Endothelial cell of umbilical vein (primary cell): ENCODE measurements at places on chromosomes 4 and X.

GRCh38 chr4:112063260-112063659, 82.0 kb upstream of the FAM241A start:
- H3K36me3 ChIP-seq, result no peaks in the 10 kb centered on the region
- H3K27me3 ChIP-seq, result no peaks in the 10 kb centered on the region
- no peak for DNase-seq
- H3K4me1 ChIP-seq, result peaks cover 6% of the 10 kb centered on the region
- H3K4me3 ChIP-seq, result no peak overlapping the region

- H3K4me3 ChIP-seq, result no peak overlapping the region
- H3K27ac ChIP-seq, result peak overlapping the region; percentile 51
- H3K36me3 ChIP-seq, result no peaks in the 10 kb centered on the region
- H3K4me1 ChIP-seq, result peaks cover 55% of the 10 kb centered on the region
- peak; percentile 52 for DNase-seq
- H3K27me3 ChIP-seq, result no peaks in the 10 kb centered on the region
Observed at GRCh38 chr4:86939729-86940575, 5.1 kb downstream of the AFF1 start.

DNA sequence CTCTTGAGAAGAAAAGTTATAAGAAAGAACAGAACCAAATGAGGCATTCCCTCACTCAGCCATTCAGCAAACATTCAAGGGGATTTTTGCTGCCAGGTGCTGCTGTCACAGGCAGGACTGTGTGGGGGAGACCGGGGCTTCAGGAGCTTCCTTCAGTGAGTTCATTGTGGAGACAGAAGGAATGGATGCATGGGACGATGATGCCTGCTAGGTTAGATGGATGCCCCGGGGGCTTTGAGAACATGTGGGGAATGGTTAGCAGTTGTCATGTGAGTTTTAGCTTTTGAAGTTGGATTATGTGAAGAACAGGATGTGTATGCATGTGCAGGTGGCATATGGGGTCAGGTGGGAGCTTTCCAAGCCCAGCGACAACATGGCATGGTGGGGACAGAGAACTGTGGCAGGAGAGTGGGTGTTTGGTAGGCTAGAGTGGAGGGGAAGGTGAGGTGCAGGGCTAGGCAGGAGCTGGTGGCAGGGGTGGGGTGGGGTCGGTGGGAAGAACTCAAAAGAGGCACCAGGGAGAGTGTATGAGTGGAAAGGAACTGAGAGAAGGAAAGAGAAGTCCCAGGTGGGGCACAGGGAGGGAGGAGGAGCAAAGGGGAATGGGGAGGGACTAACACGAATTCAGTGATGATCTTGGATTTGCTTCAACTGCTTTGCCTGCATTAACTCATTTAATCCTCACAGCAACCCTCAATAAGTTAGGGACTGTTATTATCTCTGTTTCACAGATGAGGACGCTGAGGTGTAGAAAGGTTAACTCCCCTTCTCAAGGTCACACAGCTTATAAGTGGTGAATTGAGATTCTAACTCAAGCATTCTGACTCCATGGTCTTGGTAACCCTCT, 8.4 kb downstream of the DCUN1D4 start:
- H3K27me3 ChIP-seq, result no peaks in the 10 kb centered on the region
- H3K36me3 ChIP-seq, result peaks cover 3% of the 10 kb centered on the region
- H3K4me1 ChIP-seq, result no peaks in the 10 kb centered on the region
- no peak overlapping the region for H3K4me3 ChIP-seq

- H3K4me1 ChIP-seq, result peaks cover 15% of the 10 kb centered on the region
- peak; percentile 20 for DNase-seq
- H3K27ac ChIP-seq, result no peak overlapping the region
- H3K4me3 ChIP-seq, result no peak overlapping the region
Observed at GRCh38 chrX:123964156-123964834, 2.8 kb downstream of the STAG2 start.
